ENCODE measurements at places on chromosomes 1 and 21.

DNA sequence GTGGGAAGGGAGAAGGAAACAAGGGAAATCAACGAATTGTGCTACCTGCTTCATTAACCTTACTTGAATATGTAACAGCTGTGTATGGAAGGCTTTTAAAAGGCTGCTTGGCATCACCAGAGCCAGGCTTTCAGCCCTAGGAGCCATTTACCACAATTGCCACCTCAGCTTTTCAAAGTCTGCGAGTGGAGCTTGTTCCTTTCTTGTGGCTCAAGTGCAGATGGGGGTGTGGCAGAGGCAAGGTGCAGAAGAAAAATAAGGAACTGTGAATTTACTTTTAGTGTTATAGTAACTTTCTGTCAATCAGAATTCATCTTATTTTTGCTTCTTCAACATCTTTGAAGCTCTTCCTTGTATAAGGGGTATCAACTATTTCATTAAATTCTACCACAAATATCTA, 17.6 kb downstream of the CLCA2 start:
- no peak for DNase-seq

GRCh38 chr1:211261229-211261628, 2.1 kb downstream of the RCOR3 start:
- no peak for DNase-seq

DNA sequence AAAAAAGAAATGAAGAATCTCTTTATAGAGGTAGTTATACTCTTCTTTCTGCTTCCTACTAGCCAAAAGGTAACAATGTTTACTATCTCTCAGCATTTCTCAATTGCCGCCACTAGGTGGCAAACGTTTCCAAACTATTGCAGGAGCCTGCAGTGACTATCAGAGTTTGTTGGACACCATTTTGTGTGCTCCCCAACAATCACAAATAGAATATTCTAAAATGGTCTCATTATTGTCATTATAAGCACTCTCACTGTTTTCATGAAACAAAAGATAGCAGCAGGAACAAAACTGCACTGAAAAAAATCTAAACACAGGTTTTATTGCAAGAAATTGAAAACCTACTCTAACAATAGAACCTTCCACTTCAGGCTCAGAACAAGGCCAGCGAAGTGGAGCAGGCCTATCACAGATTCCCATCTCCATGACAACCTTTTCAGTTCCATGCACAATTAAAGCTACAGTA, 83.9 kb upstream of the PLPPR4 start:
- DNase-seq: peak; percentile 87

GRCh38 chr1:119766374-119766794, 2.3 kb downstream of the HMGCS2 start:
- DNase-seq: no peak

GRCh38 chr1:154599658-154600057, 8.3 kb downstream of the ADAR start:
- DNase-seq: no peak

- DNase-seq: no peak
These were observed 11.7 kb upstream of the EPHA2 start for GRCh38 chr1:16167331-16168143.

GRCh38 chr1:3373175-3373574, 81.3 kb upstream of the ARHGEF16 start:
- DNase-seq: no peak

GRCh38 chr1:238675221-238675620, 711.1 kb upstream of the CHRM3 start:
- DNase-seq: no peak

DNA sequence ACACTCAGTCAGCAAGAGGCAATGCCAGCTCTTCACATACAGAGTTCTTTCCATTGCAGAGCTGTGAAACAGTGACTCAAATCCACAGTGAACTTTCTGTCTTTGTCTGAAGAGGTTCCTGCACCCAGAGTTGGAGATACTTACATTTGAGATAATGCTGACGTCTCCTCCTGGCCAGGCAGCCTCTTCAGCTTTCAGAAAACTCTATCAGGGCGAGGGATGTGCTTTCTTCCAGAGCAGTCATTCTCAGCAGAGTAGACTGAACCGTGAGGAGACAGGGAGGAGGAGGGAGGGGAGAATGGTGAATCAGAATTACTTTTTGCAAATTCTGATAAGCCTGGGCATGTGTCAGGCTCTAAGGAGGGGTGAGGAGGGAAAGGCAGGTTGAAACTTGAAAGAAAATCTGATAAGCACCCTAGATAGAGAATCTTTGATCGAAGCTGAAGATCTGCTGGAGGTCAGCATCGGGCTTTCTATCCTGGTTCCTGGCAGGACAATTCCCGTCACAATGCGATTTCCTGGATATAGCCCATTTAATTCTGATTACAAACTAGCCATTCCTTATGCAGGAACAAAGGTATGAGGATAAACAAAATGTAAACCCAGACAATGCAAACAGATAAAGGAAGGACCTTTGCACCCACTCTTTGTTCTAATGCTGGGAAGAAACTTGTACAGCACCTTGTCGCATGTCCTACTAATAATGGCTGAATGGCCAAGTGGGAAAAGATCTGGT, 18.9 kb upstream of the NID1 start:
- DNase-seq: no peak

GRCh38 chr1:6672558-6672957, 29.1 kb downstream of the DNAJC11 start:
- DNase-seq: no peak

GRCh38 chr1:102190429-102190828, 193.7 kb upstream of the OLFM3 start:
- no peak for DNase-seq

DNA sequence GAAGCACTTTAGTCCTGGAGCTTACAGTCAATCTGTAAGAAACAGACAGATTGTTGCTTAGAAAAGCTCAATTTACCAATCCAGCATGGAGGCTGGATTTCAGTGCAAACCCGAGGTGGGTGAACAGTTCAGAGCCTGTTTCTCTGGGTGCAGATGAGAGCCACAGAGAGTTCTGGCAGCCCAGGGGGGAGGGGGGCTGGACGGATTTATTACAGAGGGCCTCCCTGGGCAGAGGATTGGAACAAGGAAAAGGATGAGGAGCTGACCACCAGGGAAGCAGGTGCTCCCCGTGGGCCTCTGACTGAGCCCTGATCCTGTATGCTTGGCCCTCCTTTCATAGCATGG, 38.0 kb upstream of the EPS8L3 start:
- DNase-seq: no peak

DNA sequence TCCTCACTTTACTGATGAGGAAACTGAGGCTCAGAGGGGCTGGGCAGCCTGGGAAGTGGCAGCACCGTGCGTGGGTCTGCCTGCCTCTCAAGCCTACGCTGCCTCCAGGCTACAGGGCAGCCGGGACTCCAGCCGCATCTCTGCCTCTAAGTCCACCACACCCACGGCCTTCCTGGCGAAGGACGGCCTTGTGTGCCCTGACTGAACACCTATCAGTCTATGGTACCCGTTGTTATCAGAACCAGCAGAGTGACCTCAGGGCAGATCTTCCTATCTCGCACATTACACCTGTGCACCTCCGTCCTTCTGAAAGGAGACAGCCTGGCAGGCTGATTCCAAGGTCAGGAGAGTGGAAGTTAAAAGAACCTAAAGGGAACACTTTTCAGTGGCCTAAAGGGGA, 35.7 kb upstream of the SLC30A1 start:
- DNase-seq: no peak

DNA sequence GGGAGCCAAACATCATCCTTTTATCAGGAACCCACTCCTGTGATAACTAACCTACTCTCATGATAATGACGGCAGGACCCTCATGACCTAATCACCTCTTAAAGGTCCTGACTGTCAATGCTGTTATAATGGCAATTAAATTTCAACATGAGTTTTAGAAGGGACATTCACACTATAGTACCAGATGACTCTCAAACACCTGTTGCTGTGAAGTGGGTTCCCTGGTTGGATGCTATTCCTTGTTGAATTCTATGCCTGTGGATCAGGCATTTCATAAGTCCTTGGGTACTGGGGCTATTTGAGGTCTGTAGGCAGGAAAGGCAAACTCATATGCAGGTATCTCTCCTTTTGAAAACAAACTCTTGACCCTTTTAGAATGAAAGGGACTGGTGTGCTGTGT, 7.5 kb upstream of the ZSWIM5 start:
- no peak for DNase-seq

DNA sequence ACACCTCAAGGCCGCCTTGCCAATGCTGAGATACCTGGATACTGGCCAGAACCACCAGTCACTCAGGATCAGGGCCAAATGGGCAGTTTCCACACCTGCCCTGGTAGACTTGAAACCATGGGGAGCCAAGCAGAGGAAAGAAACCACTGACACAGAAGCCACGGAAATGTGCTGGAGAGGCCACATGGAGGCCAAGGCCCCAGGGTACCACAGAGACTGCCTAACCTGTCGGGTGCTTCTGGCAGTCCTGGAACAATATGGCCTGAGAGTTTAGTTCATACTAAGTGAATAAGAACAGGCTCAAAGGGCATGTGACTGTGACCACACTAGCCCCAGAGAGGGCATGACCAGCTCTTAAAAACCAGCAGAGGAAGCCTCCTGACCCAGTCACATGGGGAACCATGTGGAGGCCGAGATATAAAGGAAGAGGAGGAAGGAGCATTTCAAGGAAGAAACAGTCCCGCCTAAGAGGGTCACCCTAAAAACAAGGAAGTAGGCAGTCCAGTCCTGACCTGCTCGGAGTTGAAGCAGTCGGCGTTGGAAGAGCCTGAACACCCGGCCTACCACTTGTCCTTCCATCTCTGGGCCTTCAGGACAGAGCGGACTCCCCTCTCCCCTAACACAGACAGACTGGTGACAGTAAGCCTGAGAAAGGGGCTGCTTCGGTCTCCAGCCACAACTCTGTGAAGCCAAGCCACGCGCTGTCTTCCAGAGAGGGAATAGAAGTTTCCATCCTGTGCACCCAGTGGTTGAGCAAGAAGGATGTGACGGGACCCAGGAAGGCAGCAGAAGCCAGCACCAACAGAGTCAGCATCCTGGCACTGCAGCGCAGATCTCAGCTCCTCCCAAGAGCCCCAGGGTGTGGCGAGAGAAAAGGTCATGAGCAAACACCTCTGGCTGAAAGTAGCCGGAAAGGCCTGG, at the start of gene DENND2D:
DENND2D (minus strand) TSS at position 766 of the 921 bp plus-strand sequence; CDS start at position 579, 187 bp downstream.
- no peak for DNase-seq

DNA sequence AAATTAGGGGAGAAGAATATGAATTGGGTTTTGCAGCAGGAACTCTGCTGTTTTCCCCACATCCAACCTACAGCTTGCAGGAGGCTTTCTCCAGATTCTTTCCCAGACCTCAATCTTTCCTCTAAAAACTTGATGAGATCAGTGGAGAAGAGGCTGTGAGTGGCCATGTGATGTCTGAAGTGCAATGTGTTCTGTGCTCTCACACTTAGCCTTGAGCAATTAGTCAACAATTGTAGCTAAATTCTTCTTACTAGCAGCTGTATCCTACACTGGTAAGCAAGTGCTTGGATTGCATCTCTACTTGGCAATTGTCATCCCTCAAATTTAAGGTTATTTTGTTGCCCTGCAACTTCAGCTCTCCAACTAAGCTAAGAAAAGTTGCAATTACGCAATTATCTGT, 807.3 kb upstream of the RGS18 start:
- no peak for DNase-seq

GRCh38 chr1:12600880-12601633, 17.0 kb downstream of the DHRS3 start:
- DNase-seq: peak; percentile 26

- DNase-seq: no peak
These were observed 54.2 kb downstream of the PDE4B start for GRCh38 chr1:65846866-65847265.

- no peak for DNase-seq
These were observed 74.4 kb upstream of the TTC34 start for GRCh38 chr1:2875707-2876561.

- DNase-seq: peak; percentile 69
These were observed 1.5 kb upstream of the COX20 start for GRCh38 chr1:244833734-244834542.

DNA sequence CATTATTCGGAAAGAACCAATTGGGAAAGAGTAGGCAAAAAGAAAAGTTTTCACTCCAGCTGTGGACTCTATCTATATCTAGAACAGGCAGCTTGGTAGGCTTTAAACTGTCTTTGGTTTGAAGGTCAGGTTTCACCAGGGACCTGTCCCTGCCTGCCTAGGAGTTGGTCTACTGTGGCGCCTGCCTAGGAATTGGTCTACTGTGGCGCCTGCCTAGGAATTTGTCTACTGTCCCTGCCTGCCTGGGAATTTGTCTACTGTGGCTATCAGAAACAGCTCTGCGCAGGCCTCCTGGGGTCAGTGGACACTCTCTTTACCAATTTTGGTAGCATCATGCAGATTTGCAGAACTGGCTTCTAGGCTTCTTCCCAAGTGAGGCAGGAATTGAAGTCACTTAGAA, 13.8 kb downstream of the USP25 start:
- no peak for DNase-seq

DNA sequence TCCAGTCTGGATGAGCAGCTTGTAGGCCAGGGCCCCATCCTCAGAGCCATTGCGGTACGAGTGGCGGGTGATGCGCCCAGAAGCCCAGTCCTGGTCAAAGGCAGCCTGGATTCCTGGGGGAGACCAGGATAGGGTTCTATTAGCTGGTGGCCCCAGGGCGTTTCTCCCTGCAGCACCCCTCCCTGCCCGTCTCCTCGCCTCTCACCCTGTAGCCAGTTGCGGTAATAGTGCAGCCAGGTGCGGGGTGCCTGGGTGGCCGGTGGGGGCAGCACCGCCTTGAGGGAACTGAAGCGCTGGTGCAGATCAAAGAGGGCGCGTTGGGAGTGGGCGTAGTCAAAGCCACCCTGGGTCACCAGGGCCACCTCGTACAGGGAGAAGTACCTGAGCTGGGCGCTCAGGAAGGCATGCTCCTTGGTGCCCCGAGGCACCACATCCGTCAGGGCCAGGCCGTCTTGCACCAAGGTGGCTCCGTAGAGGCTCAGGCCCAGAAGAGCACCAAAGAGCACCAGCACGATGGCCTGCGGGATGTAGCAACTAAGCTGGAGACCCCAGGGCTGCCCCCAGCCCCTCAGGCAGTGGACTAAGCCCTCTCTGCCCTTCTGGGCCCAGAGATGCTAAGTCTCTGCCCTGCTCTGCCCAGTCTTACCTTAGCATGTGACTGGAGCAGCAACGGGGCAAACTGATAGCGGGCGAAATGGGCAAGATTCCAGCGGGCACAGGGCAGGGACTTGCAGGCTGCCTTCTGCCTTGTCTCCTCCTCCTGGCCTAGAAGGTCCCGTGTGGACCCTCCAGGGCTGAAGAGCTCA, 15.7 kb downstream of the PTCH2 start:
- no peak for DNase-seq

GRCh38 chr1:206012086-206012859, 9.1 kb upstream of the RAB7B start:
- DNase-seq: no peak

DNA sequence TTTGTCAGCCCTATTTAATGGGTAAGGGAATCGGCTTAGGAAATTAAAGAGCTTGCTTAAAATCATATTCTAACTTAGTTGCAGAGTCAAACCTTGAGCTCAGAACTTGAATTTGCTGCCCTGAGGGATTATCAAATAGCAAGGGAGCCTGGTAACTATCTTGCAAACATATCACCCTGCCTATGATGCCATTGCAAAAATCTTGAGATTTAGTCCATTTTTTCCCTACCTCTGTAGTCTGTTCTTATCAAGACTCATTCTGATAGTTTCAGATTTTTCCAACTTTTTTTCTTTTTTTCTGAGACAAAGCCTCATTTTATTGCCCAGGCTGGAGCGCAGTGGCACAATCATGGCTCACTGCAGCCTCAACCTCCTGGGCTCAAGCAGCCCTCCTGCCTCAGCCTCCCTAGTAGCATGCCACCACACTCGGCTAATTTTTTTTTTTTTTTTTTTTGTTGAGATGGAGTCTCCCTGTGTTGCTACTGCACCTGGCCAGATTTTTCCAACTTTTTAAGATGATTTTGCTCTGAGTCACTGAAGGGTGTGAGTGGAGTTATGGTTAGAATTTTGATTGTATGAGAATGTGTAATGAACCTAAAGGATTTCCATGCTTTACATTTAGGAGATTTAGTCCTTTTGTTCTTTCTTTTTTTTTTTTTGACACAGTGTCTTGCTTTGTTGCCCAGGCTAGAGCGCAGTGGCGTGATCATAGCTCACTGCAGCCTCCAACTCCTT, 12.2 kb downstream of the SARS1 start:
- no peak for DNase-seq

Data from NCI-H1092 (cell line).